ENCODE measurements at places on chromosomes 4 and X.

- no peak for DNase-seq
These were observed 51.6 kb downstream of the PPP3CA start for GRCh38 chr4:101295691-101296090.

GRCh38 chrX:136933611-136934145 lies 53.2 kb upstream of the RBMX start:
- DNase-seq = no peak

- no peak for DNase-seq
These were observed 117.7 kb upstream of the TMEM150C start for GRCh38 chr4:82679531-82679930.

- no peak for DNase-seq
These were observed 122.4 kb downstream of the RASL11B start for GRCh38 chr4:52984462-52984881.

GRCh38 chr4:114922592-114922933 lies 190.9 kb downstream of the NDST4 start:
- no peak for DNase-seq

DNA sequence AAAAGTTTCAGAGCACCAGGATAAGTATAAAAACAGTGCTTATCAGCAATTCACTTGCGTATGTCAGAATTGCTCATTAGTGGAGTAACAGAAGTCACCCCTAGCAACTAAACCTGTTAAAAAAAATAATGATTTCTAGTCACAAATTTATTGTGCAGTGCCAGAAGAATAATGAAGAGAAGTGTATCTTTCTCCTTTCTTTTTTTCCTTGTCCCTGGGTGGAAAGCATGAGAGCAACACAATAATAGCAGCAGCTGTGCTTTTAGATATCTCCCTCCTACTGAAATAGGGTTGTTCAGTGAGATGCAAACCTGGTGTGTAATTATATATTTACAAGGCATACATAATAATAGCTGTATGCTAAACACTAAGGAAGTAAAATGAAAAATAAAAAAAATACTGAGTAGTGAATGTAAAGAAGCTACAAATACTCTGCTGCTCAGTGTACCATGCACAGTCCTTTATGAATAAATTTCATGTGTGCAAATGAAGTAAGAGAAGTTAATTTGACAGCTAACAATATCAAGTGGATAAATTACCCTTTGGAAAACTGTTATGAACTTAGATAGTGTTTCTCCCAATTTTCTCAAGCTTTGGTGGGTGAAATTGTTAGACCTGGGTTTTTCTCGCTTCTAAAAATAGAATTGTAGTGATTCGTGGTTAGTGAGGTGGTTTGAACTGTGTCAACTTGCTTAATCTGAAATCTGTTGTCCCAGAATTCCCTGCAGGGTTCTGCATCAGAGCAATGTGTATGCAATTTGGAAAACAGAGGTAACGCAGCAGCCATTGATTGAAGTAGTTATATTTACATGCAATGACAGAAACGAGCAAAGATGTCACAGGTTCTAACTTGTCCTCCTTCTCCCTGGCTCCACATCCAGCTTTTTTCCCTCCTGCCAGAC lies 125.7 kb upstream of the NDST3 start:
- DNase-seq = no peak
